T-helper 17 cell (primary cell): ENCODE measurements at places on chromosomes 12 and 14.

- no peak for DNase-seq
Measured at GRCh38 chr12:20305470-20305869, 62.9 kb upstream of the PDE3A start.

GRCh38 chr12:114746297-114747011, 62.5 kb upstream of the TBX3 start:
- no peak for DNase-seq

DNA sequence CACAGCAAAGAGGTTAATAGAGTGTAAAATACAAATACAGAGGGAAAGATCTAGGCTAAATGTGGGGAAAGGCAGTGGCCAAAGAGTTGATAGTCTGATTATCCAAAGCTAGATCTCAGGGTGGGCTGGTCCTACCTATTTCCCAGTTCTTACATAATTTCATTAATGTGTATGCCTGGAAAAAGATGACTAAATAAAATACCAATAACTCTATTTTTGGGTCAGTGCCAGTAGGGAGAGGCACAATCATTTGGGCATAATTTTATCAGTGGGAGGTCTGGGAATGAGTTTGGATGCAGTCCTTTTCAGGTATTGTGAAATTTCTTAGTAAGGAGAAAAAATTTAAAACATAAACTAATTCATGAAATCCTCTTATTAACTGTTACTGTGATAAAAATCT, 30.6 kb upstream of the CLEC14A start:
- no peak for DNase-seq

DNA sequence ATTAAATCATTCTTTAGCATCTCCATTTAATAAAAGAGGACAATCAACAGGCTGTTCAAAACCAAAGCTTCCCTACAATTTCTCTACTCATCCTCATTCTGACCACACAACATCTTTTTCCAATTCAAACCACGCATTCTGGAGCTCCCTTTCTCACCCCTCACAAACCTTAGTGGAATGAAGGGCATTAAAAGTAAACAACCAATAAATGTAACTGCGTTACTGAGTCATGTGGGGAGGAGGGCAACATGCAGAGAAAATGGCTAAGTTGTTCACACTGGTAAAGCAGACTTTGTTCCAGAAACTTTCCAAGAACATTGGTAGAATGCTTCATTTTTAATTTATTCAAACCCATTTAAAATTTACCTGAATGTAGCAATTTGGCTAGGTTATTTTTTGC, 19.6 kb downstream of the SOX5 start:
- DNase-seq, result no peak

GRCh38 chr14:83172363-83172762, 1638.7 kb upstream of the SEL1L start:
- DNase-seq, result no peak

GRCh38 chr14:86915406-86915805, 1077.6 kb downstream of the GALC start:
- DNase-seq, result no peak

DNA sequence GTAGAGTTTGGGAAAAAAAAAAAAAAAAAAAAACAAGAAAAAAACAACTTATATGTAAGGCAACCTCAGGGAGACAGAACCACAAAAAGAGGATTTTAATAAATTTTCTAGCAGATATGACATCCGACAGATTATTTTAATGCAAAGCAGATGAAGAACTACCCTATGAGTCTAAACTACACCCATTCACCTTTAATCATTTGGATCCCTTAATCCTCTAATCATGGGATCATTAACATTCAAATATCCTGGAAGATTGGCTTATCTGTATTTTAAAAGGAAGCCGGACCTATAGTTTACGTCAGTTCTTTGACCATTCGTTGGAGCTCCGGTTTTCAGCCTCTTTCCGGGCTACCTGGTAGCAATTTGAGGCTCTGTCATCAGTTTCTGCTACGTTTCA, at the start of gene DPPA3:
Gene DPPA3, plus strand, starts transcription at position 301 of the 400 bp plus-strand sequence. CDS start 138 bp downstream, outside the sequence.
- DNase-seq, result no peak

DNA sequence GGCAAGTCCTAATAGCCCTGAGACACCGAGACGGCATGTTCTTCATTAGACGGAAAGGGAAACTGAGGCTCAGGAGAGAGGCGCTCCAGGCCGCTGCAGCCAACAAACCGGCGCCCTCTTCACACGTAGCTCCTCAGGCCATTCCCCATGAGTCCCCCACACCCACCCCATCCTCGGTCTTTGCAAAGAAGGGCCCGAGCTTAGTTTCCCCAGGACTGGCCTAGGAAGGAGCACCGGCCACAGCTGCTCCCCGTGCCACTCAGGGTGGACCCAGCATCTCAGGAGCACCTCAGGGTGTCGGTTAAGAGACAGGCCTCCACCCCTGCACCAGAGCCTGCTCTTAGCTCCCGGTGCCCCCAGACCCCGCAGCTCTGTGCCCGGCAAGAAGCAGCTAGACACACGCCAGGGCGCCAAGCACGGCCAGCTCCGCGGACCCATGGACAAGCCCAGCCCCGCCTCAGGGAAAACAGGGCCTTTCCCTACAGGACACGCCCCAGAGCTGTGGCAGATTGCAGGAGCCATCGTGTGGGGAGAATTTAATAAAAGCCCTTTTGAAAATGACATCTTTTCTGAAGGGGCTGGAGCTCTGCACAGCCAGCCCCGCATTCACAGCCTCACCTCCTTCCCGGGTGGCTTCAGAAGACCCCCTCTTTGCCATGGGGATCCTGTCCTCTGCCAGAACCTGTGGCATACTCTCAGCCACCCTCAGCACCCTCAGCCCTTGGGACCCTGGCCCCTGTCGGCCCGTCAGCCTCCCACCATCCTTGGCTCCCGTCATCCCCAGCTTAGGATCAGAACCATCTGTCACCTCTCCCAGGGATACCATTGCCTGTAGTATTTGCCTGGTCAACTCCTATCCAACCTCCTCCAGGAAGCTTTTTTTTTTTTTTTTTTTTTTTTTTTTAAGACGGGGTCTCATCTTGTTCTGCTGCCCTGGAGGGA, 59.7 kb downstream of the LGMN start:
- no peak for DNase-seq

- no peak for DNase-seq
Measured at GRCh38 chr12:97944576-97944975, 482.0 kb downstream of the RMST start.

- DNase-seq, result no peak
Measured at GRCh38 chr14:55556929-55557623, 22.9 kb upstream of the KTN1 start.

GRCh38 chr12:18139989-18140596, 50.1 kb upstream of the RERGL start:
- no peak for DNase-seq

GRCh38 chr12:113591480-113591974, 119.9 kb upstream of the LHX5 start:
- no peak for DNase-seq

- no peak for DNase-seq
Measured at GRCh38 chr12:62784576-62784975, 150.4 kb downstream of the PPM1H start.

DNA sequence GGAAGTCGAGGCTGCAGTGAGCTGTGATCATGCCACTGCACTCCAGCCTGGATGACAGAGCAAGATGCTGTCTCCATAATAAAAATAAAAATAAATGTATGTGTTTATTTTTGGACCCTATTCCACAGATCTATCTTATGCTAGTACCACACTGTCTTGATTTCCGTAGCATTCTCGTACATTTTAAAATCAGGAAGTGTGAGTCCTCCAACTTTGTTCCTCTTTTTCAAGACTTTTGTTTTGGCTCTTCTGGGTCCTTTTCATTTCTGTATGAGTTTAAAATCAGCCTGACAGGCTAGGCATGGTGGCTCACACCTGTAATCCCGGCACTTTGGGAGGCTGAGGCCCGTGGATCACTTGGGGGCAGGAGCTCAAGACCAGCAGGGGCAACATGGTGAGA, 25.8 kb downstream of the DAO start:
- DNase-seq, result no peak

DNA sequence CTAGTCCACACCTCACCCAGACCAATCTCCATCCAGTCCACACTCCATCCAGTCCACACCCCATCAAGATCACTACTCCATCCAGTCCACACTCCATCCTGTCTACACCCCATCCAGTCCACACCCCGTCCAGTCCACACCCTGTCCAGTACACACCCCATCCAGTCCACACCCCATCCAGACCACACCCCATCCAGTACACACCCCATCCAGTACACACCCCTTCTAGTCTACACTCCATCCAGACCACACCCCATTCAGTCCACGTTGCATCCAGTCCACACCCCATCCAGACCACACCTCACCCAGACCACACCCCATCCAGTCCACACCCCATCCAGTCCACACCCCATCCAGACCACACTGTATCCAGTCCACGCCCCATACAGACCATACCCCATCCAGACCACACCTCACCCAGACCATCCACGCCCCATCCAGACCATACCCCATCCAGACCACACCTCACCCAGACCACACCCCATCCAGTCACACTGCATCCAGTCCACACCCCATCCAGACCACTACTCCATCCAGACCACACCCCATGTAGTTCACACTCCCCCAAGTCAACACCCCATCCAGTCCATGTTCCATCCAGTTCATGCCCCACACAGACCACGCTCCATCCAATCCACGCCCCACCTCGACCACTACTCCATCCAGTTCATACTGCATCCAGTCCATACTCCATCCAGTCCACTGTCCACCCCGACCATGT, 116.6 kb upstream of the RTL1 start:
- DNase-seq, result no peak

- DNase-seq, result no peak
Measured at GRCh38 chr14:34052658-34053014, 101.8 kb upstream of the EGLN3 start.

DNA sequence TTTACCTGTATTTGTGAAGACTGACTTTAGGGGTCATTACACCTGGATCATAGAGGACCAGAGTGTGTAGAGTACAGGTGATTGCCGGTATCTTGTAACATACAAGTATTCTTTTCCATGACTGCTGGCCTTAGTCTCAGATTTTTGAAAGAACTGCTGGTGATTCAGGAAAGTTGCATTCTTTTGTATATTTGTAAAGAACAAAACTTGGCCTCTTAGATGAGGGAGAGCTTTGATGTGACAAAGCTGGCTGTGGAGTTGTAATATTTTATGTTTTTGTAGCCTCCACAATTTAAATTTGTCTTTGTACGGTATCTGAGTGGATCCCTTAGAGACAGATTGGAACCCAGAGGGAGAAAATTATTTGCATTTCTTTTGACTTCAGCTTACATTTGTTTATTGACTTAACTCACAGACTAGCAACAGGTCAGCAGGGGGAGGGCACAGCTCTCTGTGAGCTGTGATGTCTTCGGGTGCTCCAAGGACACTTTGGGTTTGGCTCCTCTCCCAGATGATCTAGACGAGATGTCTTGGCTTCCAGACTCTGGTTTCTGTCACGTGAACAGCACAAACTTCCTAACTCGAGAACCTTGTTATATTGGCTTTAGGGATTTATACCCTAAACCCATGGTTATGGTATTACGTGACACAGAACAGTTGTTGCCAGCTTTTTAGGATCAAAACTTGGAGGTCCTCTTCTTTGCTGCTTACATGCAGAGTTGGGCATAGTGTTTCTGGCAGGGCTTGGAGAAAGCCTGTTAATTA, 65.9 kb downstream of the DAAM1 start:
- DNase-seq, result no peak

DNA sequence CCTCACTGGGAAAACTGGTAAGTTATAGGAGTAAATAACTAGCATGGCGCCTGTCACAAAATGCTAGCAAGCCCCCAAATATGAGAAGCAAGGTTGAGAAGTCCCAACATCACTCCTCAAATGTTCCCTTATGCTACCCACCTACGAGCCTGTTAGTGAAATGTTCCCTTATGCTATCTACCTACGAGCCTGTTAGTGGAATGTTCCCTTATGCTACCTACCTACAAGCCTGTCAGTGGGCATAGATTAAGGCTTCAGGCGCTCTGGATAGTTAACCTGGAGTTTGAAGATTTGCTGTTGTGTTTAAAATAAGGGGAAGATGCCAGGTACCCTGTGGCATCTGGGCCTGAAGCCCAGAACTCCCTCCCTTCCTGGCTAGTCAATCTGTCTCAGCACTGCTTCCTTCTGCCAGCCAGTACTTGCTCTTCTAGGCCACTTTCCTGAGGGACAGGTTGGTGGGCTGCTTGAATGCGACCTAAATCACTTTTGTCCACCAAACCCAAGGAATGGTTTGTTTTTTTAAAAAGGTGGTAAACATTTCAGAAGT, 67.1 kb upstream of the SINHCAF start:
- no peak for DNase-seq

DNA sequence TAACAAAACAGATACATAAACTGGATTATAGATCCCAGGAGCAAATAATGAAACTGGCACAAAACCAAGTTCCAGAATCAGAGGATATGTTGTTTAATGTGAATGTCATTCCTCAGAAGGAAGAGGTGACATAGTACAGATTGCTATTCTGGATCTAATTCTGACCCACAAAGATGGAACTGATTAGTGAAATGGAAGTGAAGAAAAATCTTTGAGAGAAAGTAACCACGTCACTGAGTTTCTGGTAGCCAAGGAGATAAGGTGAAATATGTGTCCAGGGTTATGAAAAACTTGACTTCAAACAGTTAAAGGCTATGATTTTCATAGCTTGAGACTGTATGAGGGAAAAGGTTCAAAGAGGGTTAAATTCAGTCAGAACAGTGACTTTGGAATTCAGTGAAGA, 8.3 kb downstream of the OR10AD1 start:
- no peak for DNase-seq

GRCh38 chr14:36647824-36648753, 13.6 kb upstream of the PAX9 start:
- DNase-seq, result no peak

- DNase-seq, result no peak
Measured at GRCh38 chr12:13218641-13219040, 22.1 kb downstream of the EMP1 start.

- DNase-seq, result peak; percentile 38
Measured at GRCh38 chr12:56593909-56594621, 36.1 kb downstream of the BAZ2A start.

DNA sequence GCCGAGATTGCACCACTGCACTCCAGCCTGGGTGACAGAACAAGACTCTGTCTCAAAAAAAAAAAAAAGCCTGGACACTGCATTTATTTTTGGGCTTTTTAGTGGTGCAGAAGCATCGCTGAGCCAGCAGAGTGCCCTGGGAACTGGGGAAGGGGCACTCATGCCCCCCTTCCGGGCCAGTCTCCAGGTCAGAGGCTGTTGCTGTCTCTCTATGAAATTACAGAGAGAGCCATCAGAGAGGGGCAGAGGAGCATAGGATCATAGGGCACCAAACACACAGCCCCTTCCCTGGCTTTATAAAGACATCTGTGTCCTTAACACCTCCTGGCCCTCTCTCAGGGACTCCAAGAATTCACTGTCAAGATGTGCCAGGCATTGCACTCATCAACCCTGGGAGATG, 195.8 kb downstream of the CALM1 start:
- DNase-seq, result no peak

DNA sequence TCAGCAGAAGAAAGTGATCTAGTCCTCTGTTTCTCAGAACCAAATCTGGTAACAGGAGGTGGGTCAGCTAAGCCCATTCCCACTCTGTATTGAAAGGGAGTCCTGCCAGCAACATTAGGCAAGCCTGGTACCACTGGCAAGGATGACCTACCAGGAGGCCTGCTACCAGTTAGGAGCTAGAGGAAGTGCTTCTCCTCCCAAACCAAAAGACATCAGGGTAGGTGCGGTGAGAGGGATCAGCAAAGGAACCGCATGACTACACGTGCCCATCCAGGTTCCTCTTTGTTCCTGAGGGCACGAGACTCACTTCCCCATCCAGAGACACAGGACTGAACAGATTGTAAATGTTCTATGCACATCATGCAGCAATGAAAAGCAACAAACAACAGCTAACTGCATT, 2.8 kb downstream of the KLRC4 start:
- no peak for DNase-seq

GRCh38 chr14:65255583-65256461, 153.5 kb upstream of the MAX start:
- DNase-seq, result no peak

GRCh38 chr12:8692573-8692972, 5.2 kb upstream of the RIMKLB start:
- DNase-seq, result no peak
